Stimulated activated CD4-positive, alpha-beta T cell treated with anti-CD3 and anti-CD28 coated beads, Interleukin-15, amount 100 ng/mL, for 24 hours (primary cell): ENCODE measurements at places on chromosomes 12 and 14.

DNA sequence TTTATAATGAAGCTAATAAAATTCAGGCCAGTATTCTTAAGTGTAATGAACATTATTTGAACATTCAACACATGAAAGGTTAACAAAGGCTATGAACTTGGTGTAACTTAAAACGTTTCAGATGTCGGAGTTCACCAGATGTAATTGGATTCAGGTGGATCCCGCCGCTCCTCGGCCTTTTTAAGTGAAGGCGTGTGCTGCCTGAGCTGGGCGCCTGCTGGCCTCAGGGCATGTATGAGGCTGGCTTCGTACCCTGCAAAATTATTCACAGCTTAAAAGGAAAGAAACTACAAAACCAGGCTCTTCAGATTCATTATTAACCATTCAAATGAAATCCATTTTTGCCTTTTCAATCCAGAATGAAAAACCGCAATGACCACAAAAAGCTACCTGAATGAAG lies 69.9 kb downstream of the WIF1 start:
- no peak for DNase-seq

GRCh38 chr14:41225433-41225832 lies 381.2 kb upstream of the LRFN5 start:
- DNase-seq: no peak

DNA sequence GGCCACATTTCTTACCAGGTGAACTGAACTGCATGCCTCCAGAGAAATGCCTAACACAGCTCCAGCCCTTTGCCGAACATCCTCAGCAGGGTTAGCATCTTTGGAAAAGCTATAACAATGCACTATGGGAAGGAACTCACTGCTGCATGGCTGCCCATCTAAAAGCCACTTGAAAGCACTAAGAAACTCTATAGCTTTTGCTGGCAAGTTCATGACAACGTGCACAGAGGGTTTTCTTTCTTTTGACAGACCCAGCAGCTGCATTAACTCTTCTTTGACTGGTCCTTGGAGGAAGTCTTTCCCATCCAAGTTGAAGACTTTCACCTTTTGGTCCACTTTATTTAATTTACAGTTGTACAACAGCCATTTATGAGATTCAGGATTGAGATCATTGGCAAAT lies 5.3 kb downstream of the TRMT5 start:
- DNase-seq: no peak

DNA sequence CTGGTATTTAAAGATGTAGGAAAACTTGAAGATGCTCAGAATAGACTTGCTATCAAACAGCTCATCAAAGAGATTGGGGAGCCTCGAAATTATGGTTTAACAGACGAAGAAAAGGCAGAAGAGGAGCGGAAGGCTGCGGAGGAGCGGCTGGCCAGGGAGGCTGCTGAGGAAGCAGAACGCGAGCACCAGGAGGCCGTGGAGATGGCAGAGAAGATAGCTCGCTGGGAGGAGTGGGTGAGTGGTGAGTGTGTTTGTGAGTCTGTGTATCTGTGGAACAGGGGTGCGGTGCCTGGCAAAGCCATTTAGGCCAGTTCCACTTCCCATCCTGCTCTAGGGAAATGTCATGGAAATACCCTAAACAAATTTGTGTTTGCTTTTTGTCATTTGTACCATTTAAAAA lies 19.2 kb upstream of the PAPOLA start:
- DNase-seq: no peak

DNA sequence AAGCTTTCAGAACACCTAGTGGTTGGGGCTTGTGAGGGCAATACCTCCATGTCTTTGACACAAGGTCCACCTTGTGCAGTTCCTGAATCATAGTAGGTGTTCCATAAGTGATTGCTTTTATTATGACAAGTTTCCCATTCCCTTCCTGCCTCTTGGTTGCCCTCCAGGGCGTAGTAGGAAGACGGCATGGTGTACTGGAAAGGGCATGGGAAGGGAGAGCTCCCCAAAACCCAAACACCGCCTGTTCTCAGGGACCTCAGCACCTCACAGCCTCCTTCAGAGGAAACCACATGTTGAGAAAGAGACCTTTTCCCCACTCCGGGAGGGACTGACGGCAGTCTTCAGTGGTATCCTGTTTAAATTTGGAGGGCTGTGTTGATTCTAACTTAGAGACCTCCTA lies 21.1 kb downstream of the EVL start:
- no peak for DNase-seq

- no peak for DNase-seq
These were observed 174.4 kb downstream of the PDZRN4 start for GRCh38 chr12:41362510-41362909.

DNA sequence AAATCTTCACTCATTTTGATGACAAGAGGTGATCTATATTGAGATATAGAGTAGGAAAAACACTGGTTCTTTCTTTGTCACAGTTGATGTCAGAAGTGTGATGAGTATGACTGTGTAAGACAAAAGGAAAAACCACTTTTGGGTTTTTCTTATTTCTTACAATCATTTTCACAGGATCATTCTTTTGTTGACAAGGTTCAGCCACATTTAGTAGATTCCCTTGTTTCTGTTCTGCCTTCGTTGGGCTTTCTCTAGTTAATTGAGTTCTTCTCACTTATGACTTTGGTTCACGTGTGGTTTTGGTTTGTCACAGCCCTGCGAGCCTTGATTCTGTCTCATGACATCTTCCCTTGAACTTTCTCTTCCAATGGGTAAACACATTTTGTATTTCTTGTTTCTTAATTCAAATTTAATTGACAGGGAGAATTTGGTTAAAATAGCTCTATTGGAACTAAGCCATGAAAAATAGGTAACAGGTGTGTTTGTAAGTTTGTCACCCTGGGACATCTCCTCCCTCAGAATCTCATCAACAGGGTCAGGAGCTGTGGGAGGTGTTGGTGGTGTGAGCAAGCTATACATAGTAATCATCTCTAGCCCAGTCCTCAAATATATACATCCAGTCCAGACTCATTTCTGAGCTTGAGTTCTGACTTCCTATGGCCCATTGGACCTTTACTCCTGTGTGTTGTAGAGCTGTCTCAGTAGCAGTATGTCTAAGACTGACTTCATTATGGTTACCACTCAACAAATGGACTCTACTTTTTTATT lies 255.3 kb downstream of the BMP4 start:
- DNase-seq: no peak

DNA sequence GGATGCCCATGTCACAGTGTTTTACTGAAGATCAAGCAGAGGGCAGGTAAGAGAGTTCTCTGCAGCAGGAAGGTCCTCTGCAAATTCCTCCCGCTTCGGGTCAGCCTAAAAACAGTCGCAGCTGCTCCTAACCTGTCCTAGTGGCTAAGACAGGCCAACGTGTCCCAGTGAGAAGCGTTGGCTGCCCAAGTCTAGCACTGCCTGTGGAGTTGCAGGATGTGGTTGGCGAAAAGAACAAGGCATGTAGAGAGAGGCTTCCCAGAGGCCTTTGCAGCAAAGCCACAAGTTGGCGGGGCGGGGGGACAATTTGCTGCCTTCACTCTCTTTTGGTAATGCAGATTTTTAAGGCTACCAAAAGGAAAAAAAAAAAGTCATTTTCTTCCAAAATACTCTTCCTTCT lies 340.1 kb downstream of the BCL11B start:
- peak; percentile 70 for DNase-seq

GRCh38 chr12:115916910-115917668 lies 360.4 kb downstream of the MED13L start:
- peak; percentile 74 for DNase-seq

GRCh38 chr12:56873382-56873781 lies 60.8 kb downstream of the SDR9C7 start:
- DNase-seq: no peak

DNA sequence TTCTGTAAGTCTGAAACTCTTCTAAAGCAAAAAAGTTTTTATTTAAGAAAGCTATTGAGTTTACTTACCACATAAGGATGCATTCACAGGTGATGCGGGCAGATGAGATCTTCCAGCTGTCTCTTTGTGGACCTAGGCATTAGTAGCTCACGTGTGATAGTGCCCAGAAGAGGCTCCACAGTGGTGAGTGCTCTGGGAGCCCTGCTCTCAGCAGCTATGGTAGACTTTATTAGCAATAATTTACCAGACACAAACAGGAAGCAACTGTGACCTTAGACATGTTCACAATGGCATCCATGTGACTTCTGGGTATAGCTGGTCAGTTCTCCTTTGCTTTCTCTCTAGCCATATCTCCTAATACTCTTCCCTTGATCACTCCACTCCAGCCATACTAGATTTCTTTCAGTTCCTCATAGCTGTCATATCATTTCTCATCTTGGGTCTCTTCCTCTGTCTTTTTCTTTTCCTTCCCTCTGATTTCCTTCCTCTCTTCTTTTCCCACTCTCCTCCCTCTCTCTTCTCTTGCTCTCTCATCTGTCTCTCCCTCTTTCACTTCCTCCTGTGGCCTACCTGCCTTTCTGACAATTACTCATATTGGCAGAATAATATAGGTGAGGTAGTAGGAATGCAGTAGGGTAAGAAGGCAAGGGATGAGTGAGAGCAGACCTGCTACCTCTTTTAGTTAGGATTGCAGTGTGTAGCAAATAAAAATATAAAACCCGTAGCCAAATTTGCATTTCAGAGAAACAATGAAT lies 75.2 kb upstream of the SCAF11 start:
- no peak for DNase-seq

DNA sequence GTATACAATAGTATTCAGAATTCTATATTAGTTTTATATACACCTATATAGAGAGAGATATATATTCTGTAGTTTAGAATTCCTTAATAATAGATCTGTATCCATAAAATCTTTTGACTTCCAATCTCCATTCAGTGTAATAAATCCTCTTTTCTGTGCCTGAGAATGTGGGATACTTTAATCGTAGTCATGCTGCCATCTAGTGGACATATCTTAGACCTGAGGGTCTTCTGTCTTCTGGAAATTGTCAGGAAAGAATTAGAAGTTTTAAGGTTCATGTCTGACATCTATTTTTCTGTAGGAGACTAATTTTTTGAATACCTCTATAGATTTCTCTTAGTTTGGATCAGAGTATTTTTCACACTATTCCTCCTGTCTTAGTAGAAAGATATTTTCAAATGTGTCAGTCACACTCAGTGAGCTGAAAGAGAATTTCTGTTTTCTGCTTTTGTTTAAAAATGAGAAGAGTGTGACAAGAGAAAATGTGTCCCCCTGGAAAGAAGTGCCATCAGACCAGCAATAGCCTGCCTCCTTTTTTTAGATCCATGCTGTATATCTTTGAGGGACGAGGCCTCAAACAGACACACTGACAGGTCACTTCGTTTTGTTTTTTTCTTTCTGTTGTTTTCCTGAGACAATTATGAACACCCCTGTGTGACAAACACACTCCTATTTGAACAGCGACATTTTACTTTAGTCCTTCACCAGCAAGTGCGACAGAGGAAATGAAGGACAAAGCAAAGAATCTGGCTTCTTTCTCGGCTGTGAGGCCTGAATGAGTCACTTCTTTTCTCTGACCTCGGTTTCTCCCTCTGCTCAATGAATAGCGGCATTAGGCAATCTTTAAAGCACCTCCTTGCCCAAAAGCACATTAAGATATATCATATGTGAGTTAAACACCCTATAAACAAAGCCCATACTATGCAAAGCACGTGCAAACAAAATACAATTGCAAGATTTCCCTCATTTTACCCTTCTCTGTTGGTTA lies 96.3 kb downstream of the GALC start:
- DNase-seq: no peak

DNA sequence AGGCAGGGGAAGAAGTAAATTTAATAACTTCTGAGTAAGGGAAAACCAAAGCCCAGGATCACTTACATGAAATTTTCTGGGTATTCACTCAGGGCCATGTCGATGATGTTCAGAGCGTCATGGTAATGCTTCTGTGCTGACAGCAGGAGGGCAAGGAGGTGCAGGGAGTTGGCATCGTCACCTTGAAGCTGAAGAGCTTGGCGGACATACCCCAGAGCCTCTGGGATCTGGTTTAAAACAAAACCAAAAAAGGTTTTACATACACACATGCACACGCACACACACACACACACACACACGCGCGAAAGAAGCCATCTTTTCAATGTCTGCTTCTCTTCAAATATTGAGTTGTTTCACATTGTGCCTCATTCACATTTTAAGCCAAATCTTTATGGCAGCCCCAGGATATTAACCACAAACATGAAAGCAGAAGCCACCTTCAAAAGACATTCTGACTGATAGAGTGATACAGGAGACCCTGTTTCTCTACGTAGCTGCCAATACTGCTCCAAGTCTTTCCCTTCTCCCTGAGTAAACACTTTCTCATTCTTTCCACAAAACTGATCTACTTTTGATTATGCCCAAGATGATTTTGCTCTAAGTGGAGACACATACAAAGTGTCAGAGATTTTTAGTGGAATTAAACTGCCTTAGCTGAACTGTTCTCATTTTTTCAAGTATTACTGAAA lies 172.1 kb downstream of the TTC7B start:
- no peak for DNase-seq

DNA sequence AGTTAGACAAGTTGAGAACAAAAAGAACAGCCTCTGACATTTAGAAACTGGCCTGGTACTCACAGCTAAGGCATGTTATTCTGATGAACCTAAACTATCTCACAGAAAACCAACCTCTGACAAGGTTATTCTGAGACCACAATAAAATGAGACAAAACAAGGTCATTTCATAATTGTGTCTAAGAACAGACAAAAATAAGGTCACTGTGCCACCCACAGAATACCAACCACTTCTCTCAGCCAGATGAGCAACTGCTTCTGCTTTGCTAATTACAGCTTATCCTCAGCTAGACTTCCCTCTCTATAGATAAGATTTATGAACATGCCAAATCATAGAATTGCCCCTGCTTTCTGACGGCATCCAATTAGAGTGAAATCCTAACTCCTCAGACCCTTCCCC lies 52.2 kb upstream of the CRACR2A start:
- no peak for DNase-seq

DNA sequence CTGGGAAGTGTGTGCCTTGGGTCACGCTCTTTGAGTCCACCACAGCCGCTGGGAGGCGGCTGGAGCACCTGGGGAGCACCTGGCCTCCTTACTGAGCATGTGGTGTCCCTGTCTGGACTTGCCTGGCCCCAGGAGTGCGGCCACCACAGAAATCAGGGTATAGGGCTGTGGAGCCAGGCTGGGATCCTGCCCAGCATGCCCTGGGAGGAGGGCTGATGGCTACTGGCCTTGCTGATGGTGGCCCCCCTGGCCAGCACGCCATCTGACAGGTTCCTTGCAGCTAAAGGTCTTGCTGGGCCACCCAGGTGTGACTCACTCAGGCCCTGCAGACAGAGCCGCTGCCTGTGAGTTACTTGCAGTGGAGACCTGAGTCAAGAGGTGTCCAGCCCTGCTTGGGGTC lies 6.0 kb downstream of the ULK1 start:
- DNase-seq: no peak

DNA sequence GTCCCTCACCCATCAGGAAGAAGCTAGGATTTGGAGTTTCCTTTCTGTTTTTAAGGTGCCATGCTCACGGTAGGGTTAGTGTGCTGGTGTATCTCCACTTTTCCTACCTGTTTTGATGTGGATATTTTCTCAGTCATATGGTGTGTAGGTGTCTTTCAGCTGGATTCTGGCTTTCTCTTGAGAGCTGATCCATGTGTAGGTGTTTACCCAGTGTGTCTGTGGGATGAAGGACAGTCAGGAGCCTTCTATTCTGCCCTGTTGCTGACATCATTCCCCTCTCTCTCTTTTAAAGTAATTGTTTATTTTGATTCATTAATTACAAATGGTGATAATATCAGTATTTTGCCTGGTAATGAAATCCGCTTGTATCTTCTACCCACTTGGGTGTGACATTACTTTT lies 22.8 kb downstream of the TMX1 start:
- DNase-seq: no peak
